ENCODE measurements at places on chromosomes 12 and 14.

DNA sequence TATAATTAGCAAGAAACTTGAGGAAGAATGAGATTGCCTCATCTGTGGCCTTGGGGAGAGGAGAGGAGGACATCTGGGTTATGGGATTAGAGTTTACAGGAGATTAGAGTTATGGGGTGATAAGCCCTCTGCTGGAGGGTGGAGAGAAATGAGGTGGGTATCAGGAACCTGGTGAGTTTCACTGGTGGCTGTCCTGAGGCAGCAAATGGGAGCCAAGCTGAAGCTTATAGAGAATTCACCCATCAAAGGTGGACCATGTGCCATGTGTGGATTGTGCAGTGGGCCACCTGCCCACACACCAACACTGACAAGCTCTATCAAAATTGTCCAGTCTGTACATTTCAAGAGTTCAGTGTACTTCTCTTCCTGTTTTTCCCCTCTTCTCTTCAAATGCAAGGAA lies 135.3 kb downstream of the AEBP2 start:
- DNase-seq = no peak

DNA sequence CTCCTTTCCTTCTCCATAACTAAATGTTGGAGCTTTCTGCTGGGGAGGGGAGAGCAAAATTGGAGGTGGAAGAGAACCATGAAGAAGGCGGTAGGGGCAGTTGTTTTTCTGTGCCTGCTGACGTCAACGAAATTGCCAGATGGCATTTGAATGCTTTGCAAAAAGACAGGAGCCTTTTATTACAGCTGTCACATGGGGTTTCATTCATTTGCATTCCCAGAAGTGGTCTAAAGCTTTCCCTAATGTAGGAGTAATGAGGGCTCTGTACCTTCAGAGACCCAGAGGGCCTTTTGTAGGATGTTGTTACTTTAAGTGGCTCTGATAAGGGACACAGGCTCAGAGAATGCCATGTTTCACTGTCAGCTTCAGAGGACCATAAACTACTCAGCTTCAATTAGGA lies 107.1 kb upstream of the SLCO1C1 start:
- DNase-seq = no peak

DNA sequence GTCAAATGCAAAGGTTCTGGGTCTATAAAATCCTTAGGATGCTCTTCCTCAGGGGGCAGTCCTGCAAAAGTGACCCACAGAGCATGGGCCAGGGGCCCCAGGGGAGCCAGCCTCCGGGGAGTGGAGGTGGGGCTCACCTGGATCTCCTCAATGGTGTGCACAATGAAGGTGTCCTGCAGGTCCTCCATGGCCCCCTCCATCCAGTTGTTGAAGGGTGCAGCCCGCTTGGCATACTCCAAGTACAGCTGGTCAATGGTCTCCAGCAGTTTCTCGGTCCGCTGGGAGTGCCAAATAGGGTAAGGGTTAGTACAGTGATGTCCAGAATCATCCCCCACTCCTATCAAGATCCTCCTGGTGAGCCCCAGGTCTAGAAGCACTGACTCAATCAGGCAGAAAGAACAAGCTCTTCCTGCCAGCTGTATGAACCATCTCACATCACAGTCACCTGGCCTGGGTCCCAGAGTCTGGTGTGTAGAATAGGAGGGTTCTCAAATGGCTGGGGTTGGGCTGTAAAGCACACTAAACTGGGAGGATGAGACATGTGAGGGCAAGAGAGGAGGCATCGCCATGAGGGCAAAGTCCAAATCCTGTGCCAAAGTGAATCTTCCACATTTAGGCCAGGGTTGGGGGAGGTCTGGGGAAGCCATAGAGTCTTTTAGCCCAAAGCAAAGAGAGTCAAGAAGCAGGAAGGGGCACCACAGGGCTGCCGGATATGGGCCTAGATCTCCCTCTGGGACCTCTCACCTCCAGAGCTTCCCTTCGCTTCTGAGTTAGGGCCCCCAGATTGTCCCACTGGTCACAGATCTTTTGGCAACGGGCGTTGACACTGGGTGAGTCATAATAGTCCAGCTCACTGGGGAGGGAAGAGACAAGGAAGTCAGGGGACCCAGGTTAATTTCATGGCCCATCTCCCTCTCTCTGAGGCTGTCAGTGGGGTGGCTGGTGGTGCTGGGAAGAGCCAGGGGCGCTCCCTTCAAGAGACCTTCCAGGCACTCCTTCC lies 91.5 kb upstream of the ZFP36L1 start:
- no peak for DNase-seq

GRCh38 chr12:75784591-75784990 lies 247.0 kb downstream of the PHLDA1 start:
- peak; percentile 45 for DNase-seq

GRCh38 chr12:75603475-75603874 lies 92.1 kb upstream of the KRR1 start:
- no peak for DNase-seq

DNA sequence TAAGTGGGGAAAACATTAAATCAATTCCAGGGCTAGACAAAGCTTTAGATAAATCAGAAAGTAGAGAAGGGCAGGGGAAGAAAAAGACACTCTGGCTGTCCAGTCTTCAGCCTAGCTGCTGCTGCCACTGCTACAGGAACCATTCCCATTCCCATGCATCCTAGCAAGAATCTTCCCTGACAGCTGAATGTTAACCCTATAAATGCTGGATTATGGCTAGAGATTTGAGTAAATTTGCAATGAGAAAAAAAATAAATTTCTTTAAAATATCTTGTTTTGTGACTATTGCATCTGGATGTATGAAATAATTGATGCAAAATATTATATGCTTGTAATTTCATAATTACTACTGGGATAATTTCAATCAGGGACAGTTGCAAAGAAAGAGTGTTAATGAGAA lies 15.0 kb upstream of the CDKN3 start:
- DNase-seq = no peak

DNA sequence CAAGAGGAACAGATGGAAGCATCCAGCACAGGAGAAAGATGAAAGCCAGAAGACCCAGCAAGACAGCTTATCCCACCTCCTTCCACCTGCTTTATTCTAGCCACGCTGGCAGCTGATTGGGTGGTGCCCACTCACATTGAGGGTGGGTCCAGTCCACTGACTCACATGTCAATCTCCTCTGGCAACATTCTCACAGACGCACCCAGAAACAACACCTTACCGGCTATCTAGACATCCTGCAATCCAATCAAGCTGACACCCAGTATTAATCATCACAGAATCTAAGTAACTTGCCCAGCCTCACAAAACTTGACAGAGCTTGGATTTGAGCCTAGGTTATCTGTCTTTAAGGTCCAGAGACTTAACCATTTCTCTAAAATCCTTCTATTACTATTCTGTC lies 208.9 kb downstream of the PAH start:
- DNase-seq = no peak
